ENCODE measurements at places on chromosomes 2 and 18.

GRCh38 chr2:163469561-163469962 lies 266.2 kb downstream of the FIGN start:
- DNase-seq: no peak

GRCh38 chr2:45713136-45713535 lies 61.7 kb downstream of the PRKCE start:
- no peak for DNase-seq

DNA sequence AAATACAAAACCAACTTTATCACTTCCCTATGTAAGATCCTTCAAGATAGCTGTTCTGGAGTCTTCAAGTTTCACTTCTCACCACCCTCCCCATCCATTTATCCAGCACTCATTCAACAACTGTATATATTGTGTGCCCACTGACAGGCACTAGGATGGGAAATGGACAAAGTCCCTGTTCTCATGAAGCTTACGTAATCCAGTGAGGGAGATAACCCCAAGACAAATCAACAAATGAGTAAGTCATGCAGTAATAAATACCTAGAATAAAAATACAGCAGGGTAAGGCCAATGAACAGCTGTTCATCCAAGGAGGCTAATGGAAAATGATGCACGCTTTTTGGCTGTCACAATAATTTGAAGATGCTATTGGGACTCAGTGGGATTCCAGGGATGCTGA lies 133.8 kb downstream of the MEMO1 start:
- DNase-seq: no peak

GRCh38 chr2:205698286-205699268 lies 16.3 kb downstream of the NRP2 start:
- DNase-seq: no peak

DNA sequence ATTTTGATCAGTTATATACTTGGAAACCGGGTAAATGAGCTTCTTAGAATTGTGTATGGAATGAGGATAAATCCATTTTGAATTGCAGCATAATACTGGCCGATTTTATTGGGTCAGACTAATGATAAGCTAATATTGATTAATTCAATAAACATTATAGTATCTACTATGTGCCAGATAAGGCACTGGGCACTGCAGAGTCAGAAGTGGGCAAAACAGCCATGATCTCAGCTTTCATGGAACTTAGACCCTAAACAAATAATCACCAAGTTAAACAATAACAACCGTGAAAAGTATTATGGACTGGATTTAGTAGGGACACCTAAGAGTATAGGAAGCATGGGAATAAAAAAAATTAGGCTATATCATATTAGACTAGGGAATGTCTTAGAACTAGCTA lies 297.0 kb upstream of the PKDCC start:
- no peak for DNase-seq

DNA sequence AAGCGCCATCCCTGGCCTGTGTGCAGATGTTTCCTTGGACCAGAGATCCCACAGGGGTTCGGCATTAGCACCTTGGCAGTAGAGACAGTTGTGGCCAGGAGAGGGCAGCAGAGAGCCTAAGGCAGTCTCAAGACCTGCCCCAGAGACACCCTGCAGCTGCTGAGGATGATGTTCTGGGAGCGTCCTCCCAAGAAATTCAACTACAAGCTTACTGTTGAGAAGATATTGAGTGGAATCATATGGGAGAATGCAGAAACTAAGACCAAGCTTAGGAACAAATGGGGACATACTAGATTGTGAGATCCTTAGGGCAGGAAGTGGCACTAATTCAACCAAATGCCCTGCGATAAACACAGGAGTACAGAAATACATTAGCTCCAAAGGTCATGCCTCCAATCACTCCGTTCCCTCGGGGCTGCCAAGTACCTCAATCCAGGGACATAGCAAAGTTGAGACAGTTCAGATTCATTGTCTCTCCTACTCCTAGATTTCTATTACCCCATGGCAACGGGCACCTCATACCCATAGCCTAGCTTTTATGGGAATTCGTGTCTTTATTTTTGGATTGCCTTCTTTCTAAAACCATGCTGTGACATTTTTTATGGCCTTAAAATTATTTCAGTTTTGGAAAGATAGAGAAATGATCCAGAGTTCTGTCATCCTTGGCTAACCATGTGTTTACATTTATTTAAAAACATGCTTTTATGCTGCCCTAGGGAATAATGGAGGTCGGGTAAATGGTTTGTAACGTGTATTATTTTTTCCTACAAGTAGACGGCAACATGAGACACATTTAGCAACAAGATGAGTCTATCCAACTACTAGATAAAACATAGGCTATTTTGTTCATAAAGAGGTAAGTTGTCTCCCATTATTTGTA lies 2.2 kb upstream of the ERMN start:
- no peak for DNase-seq

- DNase-seq: no peak
These were observed 701.6 kb downstream of the SATB2 start for GRCh38 chr2:198756166-198756565.

- DNase-seq: no peak
These were observed 24.9 kb downstream of the KCTD18 start for GRCh38 chr2:200484934-200485333.

DNA sequence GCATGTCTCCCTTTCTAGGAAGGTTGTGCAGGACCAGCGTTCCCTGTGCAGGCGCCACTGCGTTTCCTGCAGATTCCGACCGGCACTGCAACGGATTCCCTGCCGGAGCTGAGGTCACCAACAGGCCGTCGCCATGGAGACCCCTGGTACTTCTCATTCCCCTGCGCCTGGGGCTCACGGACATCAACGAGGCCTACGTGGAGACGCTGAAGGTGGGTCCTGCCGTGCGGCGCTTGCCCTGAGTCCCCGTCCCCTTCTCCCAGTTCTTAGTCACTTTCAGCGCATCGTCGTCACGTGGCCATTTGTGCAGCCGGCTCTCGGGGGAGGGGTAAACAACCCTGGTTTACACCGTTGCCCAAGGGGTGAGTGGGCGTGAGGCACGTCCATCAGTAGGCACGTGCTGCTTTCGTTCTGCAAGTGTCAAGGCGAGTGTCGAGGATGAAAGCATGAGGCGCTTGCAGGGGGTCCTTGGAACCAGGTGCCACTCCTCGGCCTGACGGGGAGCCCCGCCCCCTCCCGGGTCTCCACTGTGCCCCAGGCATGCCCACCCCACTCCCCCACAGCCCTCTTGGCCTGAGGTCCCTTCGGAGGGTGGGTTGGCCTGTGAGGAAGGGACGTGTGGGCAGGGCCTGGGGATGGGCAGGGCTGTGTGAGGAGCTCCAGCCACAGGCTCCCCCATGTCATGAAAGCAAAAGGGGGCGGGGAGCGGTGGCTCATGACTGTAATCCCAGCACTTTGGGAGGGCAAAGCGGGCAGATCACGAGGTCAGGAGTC lies 19.8 kb downstream of the DTYMK start:
- no peak for DNase-seq

DNA sequence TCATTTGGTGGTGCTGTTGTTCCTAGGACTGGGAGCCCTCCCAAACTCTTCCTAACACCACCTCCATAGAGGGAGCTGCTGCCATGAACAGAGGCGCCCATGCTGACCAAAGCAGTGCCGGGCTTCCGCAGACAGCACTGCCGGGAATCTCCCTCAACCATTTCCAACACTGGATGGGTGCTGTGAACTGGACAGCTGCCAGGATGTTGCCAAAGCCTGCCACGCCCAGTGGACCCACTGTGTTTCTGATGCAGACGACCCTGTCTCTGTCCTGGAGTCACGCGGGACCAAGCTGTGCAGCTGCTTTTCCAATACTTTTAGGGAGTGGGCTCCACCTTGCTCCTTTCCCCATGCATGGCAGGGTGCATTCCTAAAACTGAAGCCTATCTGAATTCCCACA lies 16.9 kb upstream of the GNAL start:
- DNase-seq: no peak

- DNase-seq: no peak
These were observed 157.6 kb downstream of the FAM210A start for GRCh38 chr18:13568443-13569392.

- no peak for DNase-seq
These were observed 292.2 kb upstream of the CCDC68 start for GRCh38 chr18:55251254-55251971.

- no peak for DNase-seq
These were observed 42.8 kb upstream of the BAZ2B start for GRCh38 chr2:159658881-159659873.

GRCh38 chr2:136375017-136375901 lies 257.3 kb upstream of the CXCR4 start:
- no peak for DNase-seq

DNA sequence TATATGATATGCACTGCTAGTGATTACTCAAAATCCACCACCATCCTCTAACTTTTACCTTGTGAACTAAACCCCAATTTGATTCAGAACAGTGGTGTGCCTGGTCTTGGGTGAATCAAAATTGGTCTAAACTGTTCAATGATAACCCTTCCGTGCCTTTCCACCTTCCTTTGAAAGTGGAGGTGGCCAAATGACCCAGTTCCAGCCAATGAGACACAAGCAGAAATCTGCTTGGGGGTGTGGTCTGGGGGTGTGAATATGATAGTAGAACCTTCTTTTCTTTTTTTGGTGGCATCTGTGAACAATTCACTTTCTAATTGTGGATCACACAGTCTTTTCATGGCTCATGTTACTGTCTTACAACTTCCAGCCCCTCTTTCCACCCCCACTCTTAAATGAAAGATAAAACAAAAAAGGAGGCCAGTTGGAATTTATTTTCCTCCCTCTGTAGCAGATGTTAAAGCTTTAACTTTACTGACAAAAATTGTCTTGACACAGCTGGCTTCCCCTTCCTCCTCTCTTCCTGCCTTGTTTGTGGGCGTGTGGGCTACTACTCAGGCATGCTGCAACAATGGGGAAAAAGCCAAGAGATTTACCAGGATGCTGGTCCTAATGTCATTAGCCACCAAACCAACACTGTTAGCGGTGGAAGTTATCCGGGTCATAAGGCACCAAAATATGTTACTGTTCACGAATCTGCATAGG lies 58.8 kb upstream of the ANKRD44 start:
- DNase-seq: no peak

DNA sequence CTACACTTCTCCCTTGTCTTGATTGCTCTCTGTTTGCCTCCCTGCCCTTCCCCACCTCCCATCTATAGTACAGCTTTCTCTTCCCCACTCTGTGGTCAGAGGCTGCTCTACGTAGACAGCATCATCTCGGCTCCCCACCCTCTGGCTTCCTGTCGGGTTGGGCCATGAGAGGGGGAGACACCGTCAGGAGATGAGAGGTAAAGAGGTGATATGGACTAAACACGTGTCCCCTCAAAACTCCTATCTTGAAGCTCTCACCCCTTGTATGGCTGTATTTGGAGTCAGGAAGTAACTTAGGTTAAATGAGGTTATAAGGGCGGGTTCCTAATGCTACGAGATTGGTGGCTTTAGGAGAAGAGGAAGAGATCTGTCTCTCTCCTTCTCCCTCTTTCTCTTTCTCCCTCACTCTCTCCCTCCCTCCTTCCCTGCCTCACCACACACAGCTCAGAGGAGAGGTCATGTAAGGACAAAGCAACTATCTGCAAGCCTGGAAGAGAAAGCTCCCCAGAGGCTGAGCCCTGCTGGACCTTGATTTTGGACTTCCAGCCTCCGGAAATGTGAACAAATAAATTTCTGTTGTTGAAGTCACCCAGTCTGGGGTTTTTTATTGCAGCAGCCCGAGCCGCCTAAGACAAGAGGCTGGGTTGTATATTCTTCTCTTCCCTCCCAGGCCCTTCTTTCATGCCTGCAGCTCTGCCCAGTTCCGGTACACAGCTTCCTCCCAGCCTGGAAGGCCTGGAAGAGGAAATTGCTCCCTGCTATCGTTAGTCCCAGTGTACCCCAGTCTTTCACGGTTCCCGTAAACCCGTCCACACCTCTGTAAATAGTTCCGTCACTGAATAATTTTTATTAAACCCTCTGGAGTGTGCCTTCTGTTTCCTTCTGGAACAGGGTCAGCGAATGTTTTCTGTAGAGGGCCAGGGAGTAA lies 138.0 kb downstream of the AKAIN1 start:
- DNase-seq: no peak

GRCh38 chr2:164114937-164115336 lies 379.1 kb upstream of the FIGN start:
- DNase-seq: no peak

DNA sequence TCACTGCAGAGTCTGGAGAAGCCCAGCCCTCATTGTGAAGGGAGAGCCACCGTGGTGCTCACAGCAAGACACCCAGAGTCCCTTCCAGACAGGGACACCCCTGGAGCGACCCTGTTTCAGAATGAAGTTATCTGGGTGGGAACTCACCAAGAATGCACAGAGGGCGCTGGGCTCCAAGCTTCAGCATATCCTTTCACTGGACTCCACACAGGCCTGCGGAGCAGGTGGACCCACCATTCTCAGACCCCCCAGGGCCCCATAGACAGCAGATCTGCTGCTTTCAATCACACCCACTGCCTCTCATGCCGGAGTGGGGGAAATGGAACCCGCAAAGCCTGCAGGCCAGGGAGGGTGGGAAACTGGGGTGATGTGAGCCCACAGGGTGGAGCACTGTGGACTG lies 87.8 kb downstream of the RRM2 start:
- DNase-seq: no peak

DNA sequence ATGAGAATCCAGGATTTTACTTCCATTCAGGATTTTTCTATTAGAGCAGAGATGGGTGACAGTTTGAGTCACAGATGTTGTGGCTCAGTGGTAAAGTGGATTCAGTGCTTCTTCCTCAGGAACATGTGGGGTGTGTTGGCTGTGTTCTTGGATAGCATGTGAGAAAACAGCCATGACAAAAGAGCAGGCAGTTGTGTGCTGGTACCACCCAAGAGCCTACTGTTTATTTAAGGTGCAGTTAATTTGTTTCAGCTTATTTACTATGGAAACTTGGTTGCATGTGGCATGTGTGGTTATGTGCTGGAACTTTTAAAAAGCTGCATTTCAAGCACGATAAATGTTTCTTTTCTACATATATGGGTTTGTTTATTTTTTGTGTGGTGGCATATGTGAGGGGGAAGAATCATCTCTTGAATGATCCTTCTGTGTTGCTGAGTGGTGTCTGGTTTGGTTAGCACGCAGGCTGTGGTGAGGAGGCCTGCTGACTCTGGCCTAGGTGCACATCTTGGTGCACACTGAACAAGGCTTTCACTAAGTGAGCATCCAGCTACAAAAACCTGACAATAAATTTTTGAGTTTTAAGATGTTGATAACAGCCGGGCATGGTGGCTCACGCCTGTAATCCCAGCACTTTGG lies 67.3 kb downstream of the SPTBN1 start:
- DNase-seq: no peak

- DNase-seq: no peak
These were observed 386.9 kb downstream of the FIGN start for GRCh38 chr2:163348857-163349380.

DNA sequence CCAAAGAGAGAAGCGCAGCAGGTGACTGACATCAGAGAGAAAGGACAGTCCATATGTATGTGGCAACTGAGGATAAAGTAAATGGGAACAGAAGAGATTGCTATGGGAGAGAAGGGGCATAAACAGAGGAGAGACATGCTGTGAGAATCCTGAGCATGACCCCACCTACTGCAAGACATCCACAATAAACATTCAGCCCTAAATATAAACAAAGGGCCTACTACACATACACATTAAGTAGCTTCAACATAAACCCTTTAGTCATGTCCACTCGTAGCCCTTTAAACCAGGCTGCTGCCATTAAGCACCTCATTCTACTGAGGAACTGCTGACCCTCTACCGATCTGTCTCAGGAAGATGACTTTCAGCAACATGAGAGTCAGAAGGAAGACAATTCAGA lies 32.9 kb downstream of the CCBE1 start:
- no peak for DNase-seq

Data from cortex of kidney (tissue), 1 donor.